Left lobe of liver (tissue), 2 donors: ENCODE measurements at places on chromosomes 1 and 21. TPM values are rescaled to one million over a fixed set of nuclear protein-coding genes. Genes with fewer than 3 reads are reported as not detected.

DNA sequence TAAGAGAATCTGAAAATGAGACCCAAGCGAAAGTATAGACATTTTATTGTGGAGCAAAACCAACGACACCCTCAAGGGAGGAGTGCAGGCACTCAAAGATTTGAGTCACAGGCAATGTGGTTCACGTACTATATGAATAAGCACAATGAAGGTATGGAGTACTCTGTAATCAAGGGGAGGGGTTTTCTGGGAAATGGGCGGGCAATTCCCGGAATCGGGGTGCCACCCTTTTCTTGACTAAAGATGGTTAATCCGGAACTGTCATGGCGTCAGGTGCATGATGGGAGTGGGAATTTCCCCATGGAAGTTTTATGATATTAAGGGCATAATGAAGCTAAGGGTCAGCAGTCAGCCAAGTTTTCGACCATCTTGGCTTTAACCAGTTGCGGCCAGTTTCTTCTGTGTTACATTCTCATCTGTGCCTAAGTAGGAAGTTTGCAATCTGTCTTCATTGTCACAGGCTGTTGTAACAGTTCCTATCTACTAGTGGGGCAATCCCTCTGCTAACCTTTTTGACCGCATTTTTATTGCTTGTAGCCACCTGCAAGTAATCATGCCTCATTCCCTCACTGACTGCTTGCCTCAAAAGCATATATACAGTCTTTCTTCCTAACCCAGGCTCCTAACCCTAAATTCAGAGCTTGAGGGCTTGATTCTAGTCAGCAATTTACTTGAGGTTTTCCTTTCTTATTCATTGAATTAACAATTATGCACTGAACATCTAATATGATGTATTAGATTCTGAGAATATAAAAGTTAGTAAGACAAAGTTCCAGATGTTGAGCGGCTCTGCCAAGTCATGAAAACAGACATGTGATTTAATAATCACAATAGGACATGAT, 775 bp upstream of the AIM2 start:
- DNase-seq: peak; percentile 52

DNA sequence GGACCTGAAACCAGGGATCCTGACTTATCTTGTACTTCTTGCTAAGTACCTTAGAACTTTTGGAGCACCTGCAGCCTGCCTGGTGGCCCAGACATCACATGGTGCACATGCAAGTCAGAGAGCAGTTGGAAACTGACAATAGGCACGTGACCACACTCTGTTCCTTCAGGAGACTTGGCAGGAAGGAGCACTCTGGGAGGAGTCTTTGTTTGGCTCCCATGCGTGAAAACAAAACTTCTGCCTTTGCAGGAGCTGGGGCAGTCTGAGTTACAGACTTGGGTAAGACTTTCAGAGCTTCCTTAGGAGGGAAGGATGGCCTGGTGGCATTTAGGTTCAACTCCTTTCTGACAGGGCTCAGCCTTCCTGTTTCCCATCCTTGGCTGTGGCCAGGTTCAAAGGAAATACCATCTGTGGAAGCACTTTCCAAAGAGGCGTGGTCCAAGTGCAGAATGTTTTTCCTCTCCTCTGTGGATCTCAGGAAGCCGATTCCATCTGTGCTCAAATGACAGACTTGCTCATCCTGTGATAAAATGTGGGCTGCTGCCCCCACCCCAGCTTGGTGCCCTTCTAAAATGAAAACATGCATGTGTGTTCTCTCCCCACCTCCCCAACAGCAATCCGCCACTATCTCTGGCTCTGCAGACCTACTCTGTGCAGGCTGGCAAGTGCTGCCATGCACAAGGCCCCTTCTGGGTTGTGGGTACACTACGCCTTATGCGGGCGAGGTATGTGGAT, 14.1 kb upstream of the ZNF436 start:
- DNase-seq: no peak

DNA sequence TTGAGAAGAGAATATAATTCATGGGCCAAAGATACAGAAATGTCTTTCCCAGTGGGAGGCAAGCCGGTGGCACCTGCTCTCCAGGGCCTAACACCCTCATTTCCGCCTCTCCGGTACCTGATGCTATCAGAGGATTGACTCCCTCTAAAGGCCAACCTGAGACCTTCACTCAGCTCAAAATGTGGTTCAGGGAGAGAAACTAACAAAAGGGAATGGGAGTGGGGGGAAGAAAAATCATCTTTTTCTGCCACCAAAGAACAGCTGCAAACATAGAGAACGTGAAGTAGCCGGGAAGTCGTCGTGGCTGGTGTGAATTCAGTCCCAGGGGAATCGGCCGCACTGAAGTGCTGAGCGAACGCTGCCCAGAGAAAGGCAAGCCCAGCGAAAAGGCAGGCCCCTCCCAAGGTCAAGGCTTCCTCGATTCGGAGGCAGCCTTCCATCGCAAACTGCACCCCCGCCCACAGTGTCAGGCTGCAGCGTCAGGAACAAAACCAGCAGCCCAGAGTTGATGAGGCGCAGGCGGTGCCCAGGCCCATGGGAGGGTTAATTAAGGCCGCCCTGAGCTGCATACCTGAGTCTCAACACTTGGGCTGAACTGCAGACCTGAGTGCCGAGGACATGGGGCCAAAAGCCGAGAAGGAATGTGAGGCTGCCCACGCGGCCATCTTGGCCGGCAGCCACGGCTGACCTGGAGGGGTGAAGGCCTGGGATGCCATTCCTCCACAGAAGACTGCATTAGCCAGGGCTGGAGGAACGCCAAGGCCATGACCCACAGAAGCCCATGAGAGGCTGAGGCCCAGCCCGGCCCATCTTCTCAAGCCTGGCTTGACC, 160.2 kb downstream of the PSMG1 start:
- peak; percentile 68 for DNase-seq

DNA sequence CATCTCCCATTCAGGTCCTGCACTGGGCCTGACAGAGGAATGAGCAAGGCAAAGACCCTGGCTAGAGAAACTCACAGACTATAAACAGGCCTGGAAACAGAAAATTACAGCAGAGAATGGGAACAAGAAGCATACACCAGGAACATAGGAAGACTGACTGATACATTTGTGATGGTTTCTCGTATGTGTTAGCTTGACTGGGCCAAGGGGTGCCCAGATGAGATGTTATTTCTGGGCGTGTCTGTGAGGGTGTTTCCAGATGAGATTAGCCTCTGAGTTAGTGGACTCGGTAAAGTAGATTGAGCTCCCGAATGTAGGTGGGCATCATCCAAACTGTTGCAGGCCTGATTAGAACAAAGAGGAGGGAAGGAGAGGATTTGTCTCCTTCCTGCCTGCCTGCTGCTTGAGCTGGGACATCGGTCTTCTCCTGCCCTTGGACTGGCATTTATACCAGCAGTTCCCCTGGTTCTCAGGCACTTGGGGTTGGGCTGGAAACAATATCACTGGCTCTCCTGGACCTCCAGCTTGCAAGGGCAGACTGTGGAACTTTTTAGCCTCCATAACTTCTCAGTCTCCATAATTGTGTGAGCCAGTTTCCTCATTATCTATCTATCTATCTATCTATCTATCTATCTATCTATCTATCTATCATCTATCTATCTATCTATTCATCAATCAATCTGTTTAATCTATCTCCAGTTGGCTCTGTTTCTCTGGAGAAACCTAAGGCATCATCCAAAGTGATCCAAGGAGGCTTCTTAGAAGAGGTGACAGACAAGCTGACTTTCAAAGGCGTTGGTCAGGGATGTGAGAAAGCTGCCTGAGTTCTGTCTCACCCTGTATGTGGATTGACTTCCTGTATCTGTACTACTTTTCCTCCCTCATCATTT, 9.7 kb upstream of the FOXO6 start:
- peak; percentile 33 for DNase-seq

The LRRC53 gene
- total RNA-seq: not detected

DNA sequence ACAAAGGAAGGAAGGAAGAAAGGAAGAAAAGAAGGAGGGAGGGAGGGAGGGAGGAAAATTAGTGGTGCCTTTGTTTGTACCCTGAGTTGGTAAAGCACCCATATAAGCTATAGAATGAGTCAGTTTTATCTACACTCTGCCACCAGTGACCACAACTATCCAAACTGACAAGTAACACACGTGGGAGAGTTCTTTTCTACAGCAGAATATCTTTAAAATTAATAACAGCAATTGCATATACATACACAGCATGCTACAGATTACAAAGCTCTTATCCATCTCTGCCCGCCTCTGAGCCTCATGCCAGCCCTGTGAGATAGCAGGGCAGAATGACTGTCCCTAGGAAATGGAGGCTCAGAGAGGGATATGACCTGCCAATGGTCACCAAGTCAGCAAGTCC, 20.3 kb downstream of the CDCP2 start:
- no peak for DNase-seq

The KIAA1614 gene
- 0.13 TPM for total RNA-seq

DNA sequence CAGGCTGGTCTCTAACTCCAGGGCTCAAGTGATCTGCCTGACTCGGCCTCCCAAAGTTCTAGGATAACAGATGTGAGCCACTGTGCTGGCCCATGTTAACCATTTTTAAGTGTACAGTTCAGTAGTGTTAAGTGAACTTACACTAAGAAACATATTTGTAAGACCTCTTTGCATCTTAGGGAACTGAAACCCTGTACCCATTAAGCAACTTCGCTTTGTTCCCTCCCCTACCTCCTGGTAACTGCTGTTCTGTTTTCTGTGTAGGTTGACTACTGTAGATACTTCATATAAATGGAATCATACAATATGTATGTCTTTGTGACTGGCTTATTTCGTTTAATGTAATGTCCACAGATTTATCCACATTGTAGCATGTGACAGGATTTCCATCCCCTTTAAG, 11.0 kb downstream of the NUDC start:
- no peak for DNase-seq

GRCh38 chr1:72837781-72838180, 555.4 kb upstream of the NEGR1 start:
- no peak for DNase-seq

GRCh38 chr1:213287987-213288386, 236.9 kb downstream of the RPS6KC1 start:
- DNase-seq: no peak

DNA sequence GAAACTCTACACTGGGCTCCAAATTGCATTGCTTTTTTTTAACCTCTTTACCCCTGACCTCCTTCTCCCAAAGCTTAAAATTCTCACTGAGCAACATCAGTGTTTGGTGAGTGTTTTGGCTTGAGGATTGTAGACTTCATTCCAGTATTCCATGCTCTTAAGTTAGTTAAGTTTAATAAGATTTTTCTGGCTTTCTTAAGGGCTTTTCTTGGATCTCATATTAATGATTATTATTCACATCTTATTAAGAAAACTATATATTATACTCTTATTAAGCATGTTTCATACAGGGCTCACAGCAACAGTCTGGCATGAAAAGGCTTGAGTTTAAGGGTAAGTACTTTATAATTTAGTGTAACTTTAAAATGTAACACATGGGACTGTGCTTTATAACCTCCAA, 141.8 kb downstream of the DISP1 start:
- no peak for DNase-seq

GRCh38 chr1:205636732-205637131, 4.9 kb upstream of the ELK4 start:
- DNase-seq: no peak

GRCh38 chr1:85576642-85577418, 3.7 kb upstream of the CCN1 start:
- DNase-seq: peak; percentile 79

DNA sequence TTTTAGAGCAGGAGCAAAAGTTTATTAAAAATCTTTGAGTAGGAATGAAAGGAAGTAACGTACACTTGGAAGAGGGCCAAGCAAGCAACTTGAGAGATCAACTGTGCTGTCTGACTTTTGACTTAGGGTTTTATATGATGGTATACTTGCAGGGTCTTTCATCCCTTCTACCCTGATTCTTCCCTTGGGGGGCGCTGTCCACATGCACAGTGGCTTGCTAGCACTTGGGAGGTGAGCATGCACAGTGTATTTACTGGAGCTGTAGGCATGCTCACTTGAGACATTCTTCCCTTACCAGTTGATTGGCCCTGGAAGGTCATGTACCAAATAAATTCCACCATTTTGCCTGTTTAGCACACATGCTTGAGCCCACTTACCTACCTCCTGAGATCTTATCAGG, 1001.3 kb upstream of the ADGRL2 start:
- no peak for DNase-seq

The LCE1B gene
- not detected for total RNA-seq

DNA sequence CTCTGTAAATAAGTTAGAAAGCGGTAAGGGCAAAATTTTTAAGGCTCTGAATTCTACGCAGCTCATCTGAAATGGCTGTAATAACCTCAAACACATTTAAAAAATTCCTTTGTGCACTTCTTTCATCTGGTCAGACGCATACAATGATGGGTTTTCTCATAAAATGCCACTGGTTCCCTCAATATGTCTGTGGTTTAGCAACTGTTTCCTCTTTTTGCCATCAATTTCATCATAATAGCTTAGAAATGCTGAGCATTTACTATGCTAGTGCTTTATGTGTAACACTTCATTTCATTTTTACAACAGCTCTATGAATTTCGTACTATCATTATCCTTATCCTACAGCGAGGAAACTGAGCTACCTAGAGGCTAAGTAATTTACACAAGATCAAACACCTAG, 35.3 kb upstream of the DMRTA2 start:
- no peak for DNase-seq

DNA sequence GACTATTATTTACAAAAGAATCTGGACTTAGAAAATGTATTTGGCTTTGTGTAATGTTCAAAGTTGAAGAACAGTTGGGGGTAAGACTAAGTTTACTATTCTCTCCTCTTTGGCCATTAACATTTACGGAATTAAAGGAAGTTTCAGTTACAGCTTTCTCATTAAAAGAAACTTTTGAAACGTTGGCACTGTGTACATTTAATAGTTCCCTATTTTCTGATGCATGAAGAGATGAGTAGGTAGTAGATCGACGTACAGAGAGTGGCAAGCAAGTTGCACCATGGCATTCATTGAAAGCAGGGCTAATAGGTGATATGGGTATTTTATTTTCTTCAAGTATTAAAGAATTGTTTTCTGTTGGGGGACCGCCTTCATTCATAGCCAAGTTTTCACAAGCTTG, 3.2 kb downstream of the ASPM start:
- no peak for DNase-seq

The AMPD1 gene
- not detected for total RNA-seq

- no peak for DNase-seq
Measured at GRCh38 chr21:25809013-25809412, 74.2 kb downstream of the GABPA start.

DNA sequence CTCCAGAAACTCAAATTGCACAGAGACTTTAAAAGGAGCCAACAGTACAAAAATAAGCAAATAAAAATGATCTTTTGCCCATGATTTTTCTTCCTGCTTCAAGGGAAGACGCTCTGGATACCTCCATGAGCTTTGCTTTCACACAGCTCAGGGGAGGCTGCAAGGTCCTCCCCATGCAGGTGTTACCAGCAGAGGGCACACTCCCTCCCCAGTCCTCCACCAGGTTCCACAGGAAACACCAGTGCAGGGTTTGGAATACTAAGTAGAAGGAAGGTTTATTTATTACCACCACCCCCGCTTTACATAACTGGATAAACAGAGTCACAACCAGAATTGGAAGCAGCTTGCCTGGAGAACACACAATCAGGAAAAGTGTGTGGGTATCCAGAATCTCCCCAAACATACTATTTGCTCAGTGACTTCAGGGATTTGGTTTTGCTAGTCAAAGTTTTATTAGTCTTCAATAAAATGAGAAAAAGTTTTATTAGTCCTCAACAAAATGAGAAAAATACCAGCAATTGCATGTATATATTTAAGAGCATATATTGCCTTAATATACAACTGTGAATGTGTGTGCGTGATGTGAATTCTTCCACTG, 37.3 kb downstream of the HSD3B1 start:
- no peak for DNase-seq

The CYB5RL gene
- 3.5 TPM for total RNA-seq
